ENCODE measurements at places on chromosomes 2 and 18.

DNA sequence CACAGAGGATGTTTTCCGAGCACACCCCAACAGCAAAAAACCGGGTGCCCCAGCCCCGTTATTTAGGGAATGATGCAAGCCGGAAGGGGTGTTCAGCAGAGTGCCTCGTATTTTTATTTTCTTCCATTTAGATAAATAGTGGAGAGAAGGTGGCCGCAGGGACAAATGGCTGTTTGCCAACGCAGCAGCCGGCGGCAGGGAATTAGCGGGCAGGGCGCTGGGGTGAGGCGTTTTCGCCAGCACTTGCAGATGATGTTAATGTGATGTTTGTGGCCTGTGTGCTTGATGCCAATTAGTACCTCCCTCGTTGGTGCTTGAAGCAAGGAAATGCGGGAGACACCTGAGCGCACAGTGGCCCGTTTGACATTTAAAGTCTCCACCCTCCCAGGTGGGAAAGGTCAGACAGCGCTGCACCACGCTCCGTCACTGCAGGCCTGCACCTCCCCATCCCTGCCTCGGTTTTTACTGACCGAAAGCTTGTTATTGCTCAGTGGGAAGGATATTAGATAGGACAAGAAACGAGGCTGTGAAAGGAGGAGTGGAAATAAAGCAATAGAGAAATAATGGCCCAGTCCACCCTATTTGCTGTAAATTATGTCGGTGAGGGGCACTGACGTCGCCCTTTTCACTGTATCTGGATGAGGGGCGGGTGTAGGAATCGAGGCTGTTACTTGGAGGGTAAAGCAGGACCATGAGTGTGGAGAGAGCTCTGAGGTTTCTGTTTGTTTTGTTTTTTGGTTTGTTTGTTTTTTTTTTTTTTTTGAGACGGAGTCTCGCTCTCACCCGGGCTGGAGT is 39.1 kb downstream of the NFATC1 start:
- DNase-seq: no peak

- DNase-seq: peak; percentile 57
These were observed at the start of gene EMX1 for GRCh38 chr2:72917138-72917876. Gene EMX1, plus strand, starts transcription at chr2:72917519. Its CDS starts 334 bp downstream, at chr2:72917853.

DNA sequence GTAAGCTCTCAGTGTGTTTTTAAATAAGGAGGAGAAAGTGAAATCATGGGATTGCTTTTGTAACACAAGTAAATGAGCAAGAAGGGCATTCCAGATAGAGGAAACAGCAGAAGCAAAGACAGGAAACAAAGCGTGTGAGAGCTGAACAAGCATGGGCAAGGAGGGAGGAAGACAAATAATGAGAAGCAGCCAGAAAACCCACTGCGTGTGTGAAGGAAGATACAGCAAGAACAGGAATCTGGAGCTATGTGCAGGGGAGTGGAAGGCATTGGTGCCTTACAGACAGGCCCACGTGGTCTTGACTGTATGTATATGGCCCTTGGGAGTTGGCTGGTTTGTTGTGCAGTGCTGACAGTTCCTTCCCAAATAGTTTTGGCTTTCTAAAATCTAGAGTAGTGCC is 88.6 kb downstream of the AAK1 start:
- peak; percentile 56 for DNase-seq

GRCh38 chr18:75109819-75110218 is 99.1 kb downstream of the PTGR3 start:
- no peak for DNase-seq

- DNase-seq: no peak
These were observed 847.6 kb downstream of the SOCS6 start for GRCh38 chr18:71136487-71136886.

GRCh38 chr2:46873604-46874068 is 42.0 kb downstream of the MCFD2 start:
- DNase-seq: peak; percentile 79

DNA sequence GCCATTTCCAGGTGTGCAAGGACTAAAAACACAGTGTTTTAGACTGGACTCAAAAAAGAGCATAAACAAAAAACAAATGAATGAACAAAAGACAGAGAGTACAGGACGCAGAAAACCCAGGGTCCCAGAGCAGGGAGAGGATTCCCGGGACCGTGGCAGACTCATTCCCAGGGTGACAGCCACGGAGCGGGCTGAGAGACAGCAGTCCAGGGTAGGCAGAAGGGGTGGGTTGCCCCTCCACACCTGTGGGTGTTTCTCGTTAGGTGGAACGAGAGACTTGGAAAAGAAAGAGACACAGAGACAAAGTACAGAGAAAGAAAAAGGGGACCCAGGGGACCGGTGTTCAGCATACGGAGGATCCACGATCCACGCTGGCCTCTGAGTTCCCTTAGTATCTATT is 273.4 kb downstream of the EIPR1 start:
- no peak for DNase-seq

- DNase-seq: no peak
These were observed at the start of gene DYTN for GRCh38 chr2:206718296-206718695. Gene DYTN, minus strand, starts transcription at chr2:206718396. Its CDS starts 117 bp downstream, at chr2:206718279.

DNA sequence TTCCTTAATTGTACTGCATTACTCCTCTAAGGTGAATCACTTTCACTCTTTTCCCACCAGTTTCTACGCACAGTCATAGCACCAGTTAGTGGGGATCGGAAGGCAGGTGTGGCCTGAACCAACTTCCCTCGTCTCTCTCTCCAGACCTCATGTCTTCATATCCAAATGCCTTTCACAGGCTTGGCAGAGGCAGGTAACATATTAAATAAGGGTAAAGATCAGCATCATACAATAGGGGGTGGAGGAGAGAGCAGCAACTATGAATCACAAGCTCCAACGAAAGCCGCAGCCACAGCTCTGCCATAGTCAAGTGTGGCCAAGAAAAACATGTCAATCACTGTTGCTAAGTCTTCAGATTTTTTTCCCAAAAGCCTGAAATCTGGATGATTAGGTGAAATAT is 40.3 kb downstream of the AP1S3 start:
- no peak for DNase-seq

DNA sequence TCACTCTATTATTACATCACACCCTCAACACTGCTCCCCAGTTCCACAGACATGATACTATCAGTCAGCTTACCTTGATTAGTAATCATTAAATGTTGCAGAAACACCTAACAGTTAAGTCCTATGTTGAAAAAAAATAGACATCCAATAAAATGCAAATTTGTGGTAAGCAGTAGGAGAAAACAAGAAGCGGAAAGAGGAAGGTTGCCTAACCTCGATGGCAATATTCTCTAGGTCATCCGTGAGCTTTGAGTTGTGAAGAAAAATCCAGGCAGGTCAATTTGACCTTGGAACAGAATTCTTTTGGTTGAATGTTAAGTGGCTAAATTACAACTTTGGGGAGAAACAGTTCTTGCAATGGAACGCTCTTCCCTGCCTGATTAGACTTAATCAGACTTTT is 264.4 kb downstream of the AFF3 start:
- peak; percentile 30 for DNase-seq

DNA sequence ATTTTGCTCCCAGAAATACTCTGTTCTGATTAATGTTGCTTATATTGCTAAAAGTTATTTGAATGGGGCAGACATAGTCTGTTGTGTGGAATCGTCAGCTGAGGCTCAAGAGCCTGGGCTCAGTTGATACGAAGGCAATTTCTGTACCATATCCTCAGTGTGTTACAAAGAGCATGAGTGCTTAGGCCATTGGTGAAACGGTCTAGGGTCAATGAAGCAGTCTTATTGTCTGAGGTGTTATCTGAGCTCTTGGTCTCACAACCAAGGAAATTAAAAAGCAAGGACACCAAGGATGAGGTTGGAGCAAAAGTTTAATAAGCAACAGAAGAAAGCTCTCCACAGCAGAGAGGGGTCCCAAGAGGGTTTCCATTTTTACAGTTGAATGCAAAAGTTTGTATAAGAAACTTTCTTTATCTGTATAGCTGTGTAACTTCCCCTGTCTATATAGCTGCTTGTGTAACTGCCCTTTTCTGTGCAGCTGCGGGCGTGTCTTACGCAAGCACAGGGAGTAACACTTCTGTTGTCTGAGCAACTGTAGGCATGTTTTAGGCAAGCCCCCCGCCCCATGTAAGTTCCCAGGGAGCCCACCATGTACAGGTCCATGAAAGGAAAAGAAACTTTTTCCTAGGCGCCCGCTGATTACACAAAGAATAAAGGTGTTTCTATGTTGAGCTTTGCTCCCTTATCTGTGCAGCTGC is 40.6 kb upstream of the DSC1 start:
- peak; percentile 82 for DNase-seq

GRCh38 chr18:24530630-24531111 is 70.2 kb downstream of the HRH4 start:
- peak; percentile 91 for DNase-seq

- no peak for DNase-seq
These were observed 90.1 kb downstream of the KLHL29 start for GRCh38 chr2:23475036-23475435.

GRCh38 chr18:3391704-3392466 is 58.1 kb upstream of the TGIF1 start:
- DNase-seq: no peak

- no peak for DNase-seq
These were observed 352.0 kb upstream of the POU3F3 start for GRCh38 chr2:104501929-104502328.

- no peak for DNase-seq
These were observed 231.7 kb downstream of the TRIB2 start for GRCh38 chr2:12948231-12948960.

- no peak for DNase-seq
These were observed 73.2 kb downstream of the TGFA start for GRCh38 chr2:70480468-70480867.

DNA sequence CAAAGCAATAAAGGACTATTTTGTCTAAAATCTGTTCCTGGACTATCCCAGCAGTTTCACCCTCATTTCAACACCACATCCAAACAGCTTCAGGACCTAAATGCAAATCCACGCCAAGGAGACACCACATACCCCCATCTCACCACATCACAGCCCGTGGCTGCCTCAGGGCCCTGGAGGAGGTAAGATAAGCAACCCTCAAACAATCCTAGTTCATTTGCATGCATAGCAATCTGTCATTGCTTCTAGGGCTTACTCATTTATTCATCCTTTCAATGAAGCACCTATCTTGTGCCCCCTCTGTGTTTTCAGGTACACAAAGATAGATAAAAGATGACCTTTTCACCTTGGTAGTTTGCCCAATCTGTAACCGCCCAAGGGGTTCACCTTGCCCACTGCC is 86.5 kb downstream of the VSNL1 start:
- peak; percentile 45 for DNase-seq

DNA sequence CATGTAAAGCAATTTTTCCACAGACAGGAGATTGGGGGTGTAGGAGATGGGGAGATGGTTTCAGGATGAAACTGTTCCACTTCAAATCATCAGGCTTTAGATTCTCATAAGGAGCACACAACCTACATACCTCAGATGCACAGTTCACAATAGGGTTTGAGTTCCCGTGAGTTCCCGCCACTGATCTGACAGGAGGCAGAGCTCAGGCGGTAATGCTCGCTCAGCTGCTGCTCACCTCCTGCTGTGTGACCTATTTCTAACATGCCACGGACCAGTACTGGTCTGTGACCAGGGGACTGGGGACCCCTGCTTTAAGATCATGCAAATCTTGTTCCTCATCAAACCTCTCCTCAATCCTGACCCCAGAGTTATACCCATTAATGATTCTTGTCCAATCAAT is 70.1 kb downstream of the RPE start:
- no peak for DNase-seq

- no peak for DNase-seq
These were observed 46.0 kb downstream of the LAMA1 start for GRCh38 chr18:7071600-7071999.

GRCh38 chr2:21486445-21486844 is 362.7 kb downstream of the TDRD15 start:
- no peak for DNase-seq

GRCh38 chr2:127330753-127331152 is 36.8 kb upstream of the ERCC3 start:
- DNase-seq: no peak

DNA sequence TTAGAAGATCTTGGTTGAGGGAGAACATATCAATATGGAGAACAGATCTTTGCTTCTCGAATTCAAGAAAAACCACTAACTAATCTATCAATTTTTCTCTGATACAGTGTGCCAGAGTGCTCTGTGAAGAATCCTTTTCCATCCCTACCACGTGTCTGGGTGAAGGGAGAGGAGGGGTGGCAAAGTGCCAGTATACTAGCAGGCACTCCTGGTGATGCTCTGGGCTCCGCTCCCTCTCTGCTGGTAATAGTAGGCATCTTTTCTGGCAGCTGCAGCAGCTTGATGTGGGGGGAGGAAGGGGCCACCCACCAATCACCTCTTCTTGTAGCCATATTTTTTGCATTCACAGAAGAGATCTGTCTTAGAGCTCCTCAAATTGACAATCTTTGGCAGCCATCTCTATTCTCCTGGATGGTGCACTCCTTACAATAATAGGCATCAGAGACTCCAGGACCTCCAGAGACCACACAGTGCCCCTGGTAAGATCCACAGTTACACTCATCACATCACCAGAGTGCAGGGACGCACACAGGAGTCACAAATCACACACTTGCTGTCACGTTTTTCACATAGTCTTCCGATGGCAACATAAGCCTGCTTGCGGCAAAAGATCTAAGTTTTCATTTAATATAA is 15.7 kb downstream of the STK39 start:
- no peak for DNase-seq

DNA sequence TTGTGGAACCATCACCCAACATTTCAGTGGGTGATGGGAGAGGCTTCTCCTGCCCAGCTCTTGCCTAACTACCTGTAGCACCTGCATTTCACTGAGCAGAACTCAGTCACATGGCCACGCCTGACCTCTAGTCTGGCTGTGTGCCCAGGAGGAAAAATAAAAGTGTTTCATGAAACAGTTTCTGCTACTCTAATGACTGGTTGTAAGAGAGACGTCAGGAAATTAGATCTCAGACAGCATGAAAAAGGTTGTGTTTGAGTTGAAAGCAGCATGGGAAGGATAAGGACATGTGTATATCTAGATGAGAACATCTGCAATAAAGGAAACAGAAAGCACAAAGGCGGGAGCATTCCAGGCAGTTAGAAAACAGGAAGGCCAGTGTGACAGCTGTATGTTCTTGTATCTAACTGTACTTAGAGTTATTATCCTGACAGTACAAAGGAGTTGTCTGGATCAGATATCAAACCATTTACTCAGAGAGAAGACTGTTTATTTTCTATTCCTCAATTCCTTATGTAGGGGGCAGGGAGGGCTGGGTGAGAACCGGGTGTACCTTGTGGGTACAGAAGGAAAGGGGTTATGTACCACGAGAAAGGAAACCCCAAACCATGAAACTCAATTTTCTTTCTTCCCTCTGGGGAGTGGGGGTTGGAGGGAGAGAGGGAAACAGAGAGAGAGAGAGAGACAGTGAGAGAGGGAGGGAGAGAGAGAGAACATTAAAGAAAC is 307.4 kb upstream of the VWC2L start:
- peak; percentile 81 for DNase-seq

- peak; percentile 77 for DNase-seq
These were observed 204.5 kb downstream of the ARL4C start for GRCh38 chr2:234292205-234292961.
